Stimulated activated CD4-positive, alpha-beta T cell treated with anti-CD3 and anti-CD28 coated beads, Interleukin-2, amount 100 ng/mL, for 24 hours (primary cell): ENCODE measurements at places on chromosomes 1 and 21.

DNA sequence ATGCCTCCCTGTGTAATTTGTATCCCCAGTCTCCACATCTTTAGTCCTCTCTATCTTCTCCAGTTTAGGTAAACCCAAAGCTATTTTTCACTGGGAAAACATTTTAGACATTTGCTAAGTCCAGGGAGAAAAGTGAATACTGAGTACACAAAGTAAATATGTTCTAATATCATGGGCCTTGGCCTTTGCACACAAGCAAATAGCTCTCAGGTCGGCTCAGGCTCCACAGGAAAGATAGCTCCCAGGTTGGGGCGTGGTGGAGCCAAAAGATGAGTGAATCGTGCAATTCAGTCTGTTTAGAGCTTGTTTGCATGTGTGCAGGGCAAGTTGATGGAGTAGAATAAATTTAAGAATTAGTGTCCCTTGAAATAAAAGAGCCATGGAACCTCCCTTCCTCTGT, 7.9 kb downstream of the RGSL1 start:
- no peak for DNase-seq

DNA sequence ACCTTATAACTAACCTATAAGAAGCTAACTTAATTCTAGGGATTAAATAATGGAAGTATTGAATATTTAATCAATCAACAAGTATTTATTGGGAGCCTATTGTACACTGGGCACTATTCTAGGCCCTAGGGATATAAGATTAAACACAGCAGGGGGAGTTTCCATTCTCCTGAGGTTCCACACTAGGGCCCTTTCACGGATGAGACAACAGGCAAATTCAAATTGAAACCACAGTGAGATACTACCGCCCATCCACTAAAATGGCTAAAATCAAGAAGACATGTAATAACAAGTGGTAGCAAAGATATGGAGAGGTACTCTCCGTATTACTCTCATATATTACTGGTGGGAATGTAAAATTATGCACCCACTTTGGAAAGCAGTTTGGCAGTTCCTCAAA, 674.4 kb downstream of the KIF26B start:
- DNase-seq = no peak

DNA sequence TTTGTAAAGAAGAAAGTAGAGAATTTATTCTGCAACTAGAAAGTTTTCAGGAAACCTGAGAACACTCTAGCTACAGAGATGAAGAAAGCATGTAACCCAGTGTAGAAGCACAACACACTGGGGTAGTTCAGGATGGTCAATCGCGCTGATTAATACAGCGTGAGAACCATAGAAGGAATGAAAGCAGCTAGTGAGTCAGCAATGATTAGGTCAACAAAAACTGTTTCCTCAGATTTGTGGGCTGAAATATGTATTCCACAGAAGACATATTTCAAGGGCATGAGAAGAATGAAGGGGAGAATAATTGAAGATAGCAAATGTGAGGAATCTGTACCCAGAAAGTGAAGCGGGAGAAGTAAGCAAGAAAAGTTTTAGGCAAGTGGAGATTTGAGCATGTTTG, 97.8 kb upstream of the ADGRL2 start:
- DNase-seq = no peak

DNA sequence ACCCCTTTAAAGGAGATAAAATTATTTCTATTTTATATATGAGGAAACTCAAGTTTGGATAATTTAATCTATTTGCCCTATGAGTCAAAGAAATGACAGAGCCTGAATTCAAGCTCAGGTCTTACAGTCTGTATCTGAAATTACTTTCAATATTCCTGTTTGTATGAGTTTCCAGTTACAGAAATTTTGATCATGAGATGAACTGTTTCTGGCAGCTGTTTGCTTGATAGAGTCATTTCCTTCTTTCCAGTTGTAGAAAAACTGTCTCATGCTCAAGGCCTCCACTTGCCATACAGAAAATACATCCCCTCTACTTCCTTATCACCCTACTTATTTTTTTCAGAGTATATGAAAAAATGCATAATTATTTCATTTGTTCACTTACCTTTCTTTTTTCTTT, 87.6 kb downstream of the PTPRC start:
- DNase-seq = no peak

GRCh38 chr1:177444997-177445746, 274.4 kb downstream of the BRINP2 start:
- DNase-seq = no peak
